Regular cardiac myocyte (primary cell): ENCODE measurements at places on chromosomes 5 and 9. TPM values are rescaled to one million over a fixed set of nuclear protein-coding genes. Genes with fewer than 3 reads are reported as not detected.

LARP1 gene
- 40.0 and 66.7 TPM in 2 replicates for total RNA-seq

NMUR2 gene
- total RNA-seq: not detected in 2 replicates

FREM1 gene
- total RNA-seq: not detected in 2 replicates

ARID3C gene
- total RNA-seq: under 0.01 and 0.28 TPM in 2 replicates

MZB1 gene
- total RNA-seq: not detected in 2 replicates

HAPLN1 gene
- total RNA-seq: 11.1 and 38.9 TPM in 2 replicates

C5orf46 gene
- total RNA-seq: 5.9 and 25.1 TPM in 2 replicates

DAP gene
- 31.1 and 32.1 TPM in 2 replicates for total RNA-seq

LRRC19 gene
- total RNA-seq: not detected in 2 replicates

SLC25A48 gene
- total RNA-seq: not detected in 2 replicates

LCNL1 gene
- total RNA-seq: 0.85 TPM in 1 of 2 replicates, not detected in the other

PRRX2 gene
- total RNA-seq: 3.9 and 4.6 TPM in 2 replicates

SH2D3C gene
- 0.19 and 0.85 TPM in 2 replicates for total RNA-seq

GARIN3 gene
- total RNA-seq: not detected in 2 replicates

NDOR1 gene
- total RNA-seq: 2.8 and 5.9 TPM in 2 replicates

GMCL2 gene
- not detected in 2 replicates for total RNA-seq

PCDHGA9 gene
- total RNA-seq: 2.1 and 3.1 TPM in 2 replicates

ERAP2 gene
- 4.4 and 4.8 TPM in 2 replicates for total RNA-seq

ZNF782 gene
- 2.9 and 3.4 TPM in 2 replicates for total RNA-seq

CCDC69 gene
- total RNA-seq: 1.2 and 2.8 TPM in 2 replicates

EFNA5 gene
- 1.4 and 2.5 TPM in 2 replicates for total RNA-seq

ENTPD8 gene
- not detected in 2 replicates for total RNA-seq

GDA gene
- total RNA-seq: not detected in 2 replicates

SHOC1 gene
- total RNA-seq: under 0.01 TPM in 2 replicates

NPR3 gene
- 91.6 and 102 TPM in 2 replicates for total RNA-seq

OR1L6 gene
- total RNA-seq: not detected in 2 replicates

KIF24 gene
- 0.85 and 2.7 TPM in 2 replicates for total RNA-seq

NUDT12 gene
- total RNA-seq: 10.0 and 16.6 TPM in 2 replicates

TMEM171 gene
- 5.6 and 9.0 TPM in 2 replicates for total RNA-seq

OBP2B gene
- not detected in 2 replicates for total RNA-seq

NEUROG1 gene
- not detected in 2 replicates for total RNA-seq

TRIP13 gene
- total RNA-seq: 7.0 and 73.8 TPM in 2 replicates

TEX48 gene
- total RNA-seq: not detected in 2 replicates

GFI1B gene
- not detected in 2 replicates for total RNA-seq

EIF4E1B gene
- total RNA-seq: not detected in 2 replicates

CARTPT gene
- total RNA-seq: not detected in 2 replicates

INSL6 gene
- not detected in 2 replicates for total RNA-seq
